Tibial nerve (tissue), 4 donors: ENCODE measurements at places on chromosomes 5 and 9. TPM values are rescaled to one million over a fixed set of nuclear protein-coding genes. Genes with fewer than 3 reads are reported as not detected.
A peak's percentile ranks its signal among the peaks of the same experiment; 100 is the strongest.

DNA sequence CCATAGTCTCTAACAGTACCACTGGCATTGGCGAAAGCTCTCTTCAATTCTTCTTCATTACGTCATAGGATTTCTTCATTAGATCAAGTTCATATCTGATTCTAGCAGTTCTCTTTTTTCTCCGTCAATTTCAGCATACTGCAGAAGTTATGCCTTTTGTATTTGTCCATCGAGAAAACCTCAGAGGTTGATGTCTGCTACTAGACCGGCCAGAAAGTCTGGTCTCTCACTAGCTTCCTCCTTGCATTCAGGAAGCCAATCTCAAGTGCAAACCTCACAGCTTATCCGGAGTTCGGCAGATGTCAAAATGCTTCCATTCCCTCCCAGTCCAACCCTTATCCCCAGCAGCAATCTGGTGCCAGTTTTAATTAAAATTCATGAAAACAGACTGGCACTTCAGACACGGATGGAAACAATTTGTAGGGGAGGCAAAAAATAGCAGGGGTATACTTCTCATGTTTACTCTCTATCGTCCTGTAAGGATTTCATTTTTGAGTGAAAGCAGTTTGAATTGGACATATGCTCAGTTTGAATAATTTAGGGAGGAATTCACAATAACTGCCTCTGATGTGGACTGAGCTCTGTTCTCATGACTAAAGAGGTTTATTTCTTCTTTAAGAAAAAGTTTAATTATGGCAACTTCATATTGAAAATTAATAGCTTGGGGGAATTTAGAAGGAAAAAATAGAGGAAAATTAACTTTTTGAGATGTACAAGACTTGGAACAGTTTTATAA lies 56.4 kb upstream of the TMC1 start:
- DNase-seq, result no peak

The TBC1D2 gene
- total RNA-seq, result 42.0 TPM

The TERT gene
- not detected for total RNA-seq

The RXFP3 gene
- not detected for total RNA-seq

DNA sequence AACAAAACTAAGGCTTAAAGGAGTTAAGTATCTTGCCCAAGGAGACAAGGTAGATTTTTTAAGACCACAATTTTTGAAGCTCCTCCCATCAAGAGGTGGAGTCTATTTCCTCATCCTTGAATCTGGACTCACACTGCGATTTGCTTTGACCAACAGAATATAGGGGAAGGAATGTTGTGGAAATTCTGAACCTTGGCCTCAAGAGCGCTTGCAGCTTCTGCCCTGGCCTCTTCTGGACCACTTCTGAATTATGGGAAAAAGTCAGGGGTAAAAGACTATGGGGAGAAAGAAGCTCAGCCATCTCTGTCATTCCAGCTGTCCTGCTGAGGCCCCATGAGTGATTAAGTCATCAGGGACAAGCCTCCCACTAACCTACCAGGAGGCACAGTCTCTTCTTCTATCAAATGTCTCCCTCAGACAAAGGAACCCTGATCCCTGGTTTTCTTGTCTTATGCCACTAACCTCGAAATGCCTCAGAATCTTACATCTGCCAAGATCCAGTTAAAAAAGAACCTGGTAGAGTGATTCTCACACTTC lies 25.9 kb downstream of the MAPKAP1 start:
- DNase-seq, result no peak

DNA sequence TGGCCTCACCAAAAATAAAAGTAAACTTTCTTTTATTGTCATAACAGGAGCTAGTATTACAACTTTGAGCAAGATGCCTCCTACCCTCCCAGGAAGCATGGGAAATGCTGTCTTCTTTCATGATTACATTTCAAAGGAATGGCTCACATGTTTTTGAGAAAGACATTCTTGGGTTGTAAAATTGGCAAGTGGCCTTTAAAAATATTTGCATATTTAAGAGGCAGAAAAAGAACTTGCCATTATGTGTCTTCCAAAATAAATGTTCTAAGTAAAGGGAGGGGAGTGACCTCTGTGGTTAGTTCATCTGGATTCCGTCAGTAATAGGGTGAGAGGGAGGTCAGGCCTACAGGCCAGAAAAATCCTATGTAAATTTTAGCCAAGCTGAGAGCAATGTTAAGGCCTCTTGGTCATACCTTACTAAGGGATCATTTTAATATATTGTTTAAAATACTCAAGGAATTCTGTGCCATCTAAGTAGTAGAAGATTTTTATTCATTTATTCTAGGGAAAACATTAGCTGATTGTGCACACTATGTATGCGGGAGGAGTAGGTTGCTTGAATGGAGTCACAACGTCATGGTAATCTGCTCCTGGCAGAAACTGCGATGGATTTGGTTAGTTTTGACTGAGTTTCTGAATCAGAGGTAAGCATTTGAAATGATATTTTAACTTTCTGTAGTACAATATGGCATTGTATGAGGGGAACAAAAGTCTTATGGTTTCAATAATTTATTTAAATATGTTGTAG lies 1485.7 kb upstream of the CDH9 start:
- DNase-seq, result peak; percentile 7

The CWC27 gene
- total RNA-seq, result 8.8 TPM

DNA sequence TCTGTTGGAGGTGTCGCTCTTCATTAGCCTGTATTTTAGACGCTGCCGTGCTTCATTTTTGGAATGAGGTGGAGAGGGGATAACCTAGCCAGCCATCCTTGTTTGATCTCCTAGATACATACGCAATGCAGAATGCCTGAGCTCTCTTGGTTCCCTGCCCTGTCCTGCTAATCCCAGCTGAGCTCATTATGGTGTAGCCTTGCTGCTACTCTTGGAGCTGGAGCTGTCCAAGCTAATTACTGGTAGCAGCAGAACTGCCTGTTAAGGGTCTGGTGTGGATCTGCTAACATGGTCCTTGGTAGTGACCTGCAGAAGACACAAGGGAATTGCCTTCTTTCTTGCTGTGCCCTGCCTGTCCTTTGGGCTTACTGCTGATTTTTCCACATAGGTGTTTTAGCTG lies 207.9 kb downstream of the CNTLN start:
- DNase-seq, result no peak
